ENCODE measurements at places on chromosomes 2 and 18. TPM values are rescaled to one million over a fixed set of nuclear protein-coding genes. Genes with fewer than 3 reads are reported as not detected.

Gene TSPYL6
- not detected for total RNA-seq

Gene TM4SF20
- total RNA-seq: not detected

Gene ALPP
- not detected for total RNA-seq

Gene CPO
- total RNA-seq: not detected

Gene CRYGC
- not detected for total RNA-seq

Gene STARD6
- total RNA-seq: not detected

Gene GPR75
- 3.0 TPM for total RNA-seq

Gene SERPINB7
- not detected for total RNA-seq

Gene SCLY
- total RNA-seq: 40.4 TPM

Gene TMX3
- total RNA-seq: 53.3 TPM

Gene ETAA1
- total RNA-seq: 8.9 TPM

Gene ARHGEF33
- not detected for total RNA-seq

Gene FNDC4
- not detected for total RNA-seq

Gene DIPK1C
- total RNA-seq: not detected

Gene SLC35F5
- 16.5 TPM for total RNA-seq

Gene TRIM54
- total RNA-seq: 0.31 TPM

Gene GPR45
- total RNA-seq: not detected

Gene HAAO
- 0.37 TPM for total RNA-seq

Gene CNTNAP5
- not detected for total RNA-seq

Gene TNFRSF11A
- 4.3 TPM for total RNA-seq

Gene PLEKHM3
- total RNA-seq: 6.2 TPM

Gene OR6B2
- not detected for total RNA-seq

Gene ZNF804A
- not detected for total RNA-seq

Gene COBLL1
- total RNA-seq: not detected

Gene BCL11A
- total RNA-seq: not detected

Gene CIB4
- total RNA-seq: not detected

Gene NYAP2
- not detected for total RNA-seq

Gene MAT2A
- total RNA-seq: 273 TPM

Gene COL4A3
- total RNA-seq: not detected

Gene ACTG2
- not detected for total RNA-seq

Gene RAB6C
- not detected for total RNA-seq

Gene ZSWIM2
- total RNA-seq: not detected

Gene VWC2L
- not detected for total RNA-seq

Gene R3HDM1
- total RNA-seq: 53.9 TPM
